NCI-H2171 treated with DMSO at 0.1 percent for 48 hours (cell line): ENCODE measurements at places on chromosomes 2 and 18.

- DNase-seq = no peak
These were observed 368.9 kb upstream of the TNP1 start for GRCh38 chr2:217228732-217229131.

- peak; percentile 79 for DNase-seq
These were observed 756 bp downstream of the ABI2 start for GRCh38 chr2:203328760-203329540.

DNA sequence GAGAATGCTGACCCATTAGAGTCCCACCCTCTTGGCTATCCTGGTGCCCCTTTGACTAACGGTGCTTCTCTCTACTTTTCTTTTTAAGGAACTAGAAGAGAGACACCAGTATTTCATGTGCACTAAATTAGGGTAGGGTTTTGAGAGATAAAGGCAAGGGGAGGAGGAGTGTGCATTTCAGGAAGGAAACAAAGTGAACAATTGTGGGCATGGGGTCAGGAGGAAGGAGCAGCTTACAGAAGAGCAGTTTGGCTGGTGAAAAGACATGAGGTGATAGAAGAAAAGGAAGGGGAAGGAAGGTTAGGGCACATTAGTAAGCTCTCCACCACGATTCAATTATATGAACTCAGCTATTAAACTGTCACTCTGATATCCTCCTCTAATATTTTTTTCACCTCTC lies 105.8 kb upstream of the CTAGE1 start:
- no peak for DNase-seq

DNA sequence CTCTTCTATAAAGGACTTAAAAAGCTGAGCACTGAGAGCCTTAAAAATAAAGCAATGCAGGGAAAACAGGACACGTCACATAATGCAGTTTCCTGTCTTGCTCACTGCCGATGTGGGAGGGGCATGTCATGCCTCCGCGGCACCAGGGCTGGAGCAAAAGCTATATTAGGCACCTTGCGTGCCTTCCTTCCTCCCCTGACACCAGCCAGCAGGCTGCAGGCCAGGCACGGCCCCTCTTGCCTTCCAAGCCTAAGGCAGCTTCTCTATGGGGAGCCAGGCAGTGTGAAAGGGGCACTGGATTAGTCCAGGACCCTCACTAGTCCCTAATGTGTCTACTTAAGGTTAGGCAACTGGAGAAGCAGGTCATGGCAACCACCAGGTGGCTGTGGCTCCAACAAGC lies 26.3 kb downstream of the MRPL35 start:
- no peak for DNase-seq

- no peak for DNase-seq
These were observed 130.0 kb downstream of the PLCL1 start for GRCh38 chr2:197934261-197934933.
